Renal cortex interstitium (tissue), 15 donors: ENCODE measurements at places on chromosomes 3 and 15.

DNA sequence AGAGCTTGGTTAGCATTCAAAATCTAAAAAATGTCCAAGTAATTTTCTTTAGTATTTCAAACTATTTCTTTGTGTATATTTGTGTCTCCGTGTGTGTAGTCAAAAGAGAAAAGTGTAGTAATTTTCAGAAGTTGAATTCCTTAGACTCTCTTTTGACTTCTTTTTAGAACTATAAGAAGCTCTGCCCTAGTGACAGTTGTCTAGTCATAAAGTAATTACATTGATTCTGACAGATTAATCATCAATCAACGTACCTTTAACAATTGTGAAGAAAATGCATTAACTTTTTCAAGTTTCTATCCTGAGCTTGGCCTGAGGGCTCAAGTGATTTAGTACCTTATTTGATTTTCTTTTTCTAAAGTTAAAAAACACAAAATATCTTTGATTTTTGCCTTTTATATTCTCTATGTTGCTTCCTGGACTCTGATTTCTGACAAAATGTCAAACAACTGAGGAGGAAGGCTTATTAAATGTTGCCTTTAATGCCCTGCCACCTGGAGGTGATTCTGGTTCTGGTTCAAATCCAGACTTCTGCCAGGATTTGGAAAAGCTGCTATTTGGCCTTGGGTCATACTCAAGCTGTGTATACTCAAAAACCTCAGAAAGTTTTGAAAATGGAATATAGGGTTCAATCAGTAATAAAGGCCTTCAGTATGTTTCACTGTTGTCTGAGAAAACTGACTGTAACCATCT is 653.6 kb downstream of the NSUN3 start:
- no peak for DNase-seq

- no peak for DNase-seq
These were observed 52.6 kb upstream of the MYO5C start for GRCh38 chr15:52348056-52348745.

- DNase-seq: no peak
These were observed 7.9 kb downstream of the AMOTL2 start for GRCh38 chr3:134366221-134366927.

DNA sequence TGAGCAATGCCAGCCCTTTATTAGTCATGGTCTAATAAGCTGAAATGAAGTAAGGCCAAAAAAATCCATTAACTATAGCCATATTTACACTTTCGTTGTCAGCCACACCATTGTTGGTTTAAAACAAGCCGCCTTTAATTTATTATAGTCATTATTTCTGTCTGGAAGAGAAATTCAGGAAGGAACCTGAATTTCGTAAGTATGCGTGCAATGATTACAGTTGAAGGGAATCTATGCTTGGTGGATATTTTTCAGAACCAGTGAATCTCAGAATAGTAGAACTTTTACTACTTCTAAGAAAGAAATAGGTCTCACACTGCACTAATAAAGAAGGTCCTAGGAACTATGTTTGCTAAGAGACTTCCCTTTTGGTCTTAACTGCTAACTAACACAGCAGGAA is 59.1 kb downstream of the FAM43A start:
- no peak for DNase-seq

GRCh38 chr15:66743204-66743603 is 41.2 kb downstream of the SMAD6 start:
- no peak for DNase-seq

DNA sequence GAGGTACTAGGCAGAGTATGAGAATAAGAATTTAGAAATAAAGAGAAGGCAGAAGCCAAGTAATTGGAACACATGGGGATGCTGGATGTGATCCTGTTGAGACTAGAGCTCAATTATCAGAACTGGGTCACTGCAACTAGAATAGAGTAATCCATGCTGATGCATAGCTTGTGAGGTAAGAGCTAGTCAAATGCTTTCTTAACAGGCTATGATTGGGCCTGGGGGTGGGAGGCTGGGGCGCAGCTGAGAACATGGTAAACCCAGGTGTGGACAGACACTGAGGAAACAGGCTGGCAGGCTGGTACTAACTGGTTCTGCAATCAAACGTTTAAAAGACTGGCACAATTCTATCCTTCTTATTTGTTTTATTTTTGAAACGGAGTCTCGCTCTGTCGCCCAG is 50.5 kb upstream of the LRRFIP2 start:
- DNase-seq: no peak

DNA sequence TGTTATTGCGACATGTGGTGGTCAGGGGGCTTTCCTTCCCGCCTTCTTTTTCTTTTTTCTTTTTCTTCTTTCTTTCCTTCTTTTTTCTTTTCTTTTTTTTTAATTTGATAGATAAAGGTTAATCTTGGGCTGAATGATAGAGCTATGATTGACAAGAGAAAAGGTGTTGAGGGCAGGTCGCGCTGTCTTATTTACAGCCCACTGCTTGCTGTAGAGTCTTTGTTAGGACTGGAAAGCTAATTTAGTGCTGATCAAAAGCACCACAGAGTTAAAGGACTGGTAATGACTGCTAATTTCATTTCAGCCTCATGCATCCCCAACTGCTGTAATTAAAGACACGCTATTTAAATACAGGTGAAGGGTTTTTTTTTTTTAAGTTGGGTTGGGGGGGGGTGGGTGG is 10.6 kb upstream of the SOX2 start:
- DNase-seq: no peak

DNA sequence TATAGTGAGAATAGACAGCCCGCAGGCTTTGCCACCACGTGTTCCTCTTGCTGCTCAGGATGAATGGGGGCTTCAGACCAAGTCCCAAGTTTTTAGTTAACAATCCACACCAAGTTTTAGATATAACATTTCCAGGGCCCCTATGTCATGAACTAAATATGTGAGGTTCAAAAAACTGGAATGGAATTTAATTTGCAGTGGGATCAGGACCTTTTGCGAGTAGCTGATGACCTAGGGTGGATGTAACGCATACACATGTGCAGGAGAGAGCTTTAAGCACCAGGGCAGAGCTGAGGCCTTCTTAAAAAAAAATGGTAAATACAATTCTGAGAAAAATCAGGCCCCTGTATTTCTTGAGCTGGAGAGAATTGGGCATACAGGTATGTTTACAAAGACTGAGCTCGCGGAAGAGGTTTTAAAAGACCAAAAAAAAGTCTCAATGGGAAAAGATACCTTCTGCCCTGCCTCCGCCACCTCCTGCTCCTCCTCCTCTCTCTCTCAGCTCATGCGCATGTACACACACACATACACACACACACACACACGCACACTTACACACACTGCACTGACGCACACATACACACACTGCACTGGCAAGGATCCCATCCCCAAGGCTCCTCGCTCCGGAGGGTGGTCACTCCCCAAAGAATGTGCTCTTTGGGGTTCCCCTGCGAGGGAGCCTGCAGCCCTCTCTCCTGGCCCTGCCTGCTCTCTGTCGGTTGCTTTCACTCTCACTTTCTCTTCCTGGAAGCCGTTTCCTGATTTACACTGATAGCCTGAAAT is 48.2 kb upstream of the IGF1R start:
- peak; percentile 58 for DNase-seq

- DNase-seq: no peak
These were observed 97.6 kb upstream of the GAP43 start for GRCh38 chr3:115525731-115526130.

DNA sequence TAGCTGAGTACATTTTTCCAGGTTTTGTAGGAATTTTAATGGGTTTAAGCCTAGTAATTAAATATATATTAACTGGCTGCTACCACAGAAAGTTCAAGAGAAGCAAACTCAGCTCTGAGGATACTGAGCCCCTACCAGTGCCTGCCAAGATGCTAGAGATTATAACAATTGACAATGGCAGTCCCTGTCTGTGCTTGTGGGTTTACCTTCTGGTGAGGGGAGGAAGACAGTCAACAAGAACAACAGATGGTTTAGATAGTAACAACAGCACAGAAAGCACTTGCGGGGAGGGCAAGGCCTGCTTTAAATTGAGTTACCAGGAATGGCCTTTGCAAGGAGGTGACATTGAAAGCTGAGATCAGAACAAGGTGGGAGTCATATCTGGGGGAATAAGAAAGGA is 56.6 kb upstream of the ARHGEF3 start:
- DNase-seq: no peak

DNA sequence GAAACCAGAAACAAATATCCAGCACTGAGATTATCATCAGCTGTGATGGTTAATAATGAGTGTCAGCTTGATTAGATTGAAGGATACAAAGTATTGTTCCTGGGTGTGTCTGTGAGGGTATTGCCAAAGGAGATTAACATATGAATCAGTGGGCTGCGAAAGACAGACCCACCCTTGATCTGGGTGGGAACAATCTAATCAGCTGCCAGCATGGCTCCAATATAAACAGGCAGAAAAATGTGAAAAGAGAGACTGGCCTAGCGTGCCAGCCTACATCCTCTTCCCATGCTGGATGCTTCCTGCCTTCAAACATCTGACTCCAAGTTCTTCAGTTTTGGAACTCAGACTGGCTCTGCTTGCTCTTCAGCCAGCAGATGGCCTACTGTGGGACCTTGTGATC is 869.5 kb downstream of the SI start:
- DNase-seq: no peak

GRCh38 chr3:17874636-17875035 is 132.2 kb upstream of the TBC1D5 start:
- DNase-seq: no peak

DNA sequence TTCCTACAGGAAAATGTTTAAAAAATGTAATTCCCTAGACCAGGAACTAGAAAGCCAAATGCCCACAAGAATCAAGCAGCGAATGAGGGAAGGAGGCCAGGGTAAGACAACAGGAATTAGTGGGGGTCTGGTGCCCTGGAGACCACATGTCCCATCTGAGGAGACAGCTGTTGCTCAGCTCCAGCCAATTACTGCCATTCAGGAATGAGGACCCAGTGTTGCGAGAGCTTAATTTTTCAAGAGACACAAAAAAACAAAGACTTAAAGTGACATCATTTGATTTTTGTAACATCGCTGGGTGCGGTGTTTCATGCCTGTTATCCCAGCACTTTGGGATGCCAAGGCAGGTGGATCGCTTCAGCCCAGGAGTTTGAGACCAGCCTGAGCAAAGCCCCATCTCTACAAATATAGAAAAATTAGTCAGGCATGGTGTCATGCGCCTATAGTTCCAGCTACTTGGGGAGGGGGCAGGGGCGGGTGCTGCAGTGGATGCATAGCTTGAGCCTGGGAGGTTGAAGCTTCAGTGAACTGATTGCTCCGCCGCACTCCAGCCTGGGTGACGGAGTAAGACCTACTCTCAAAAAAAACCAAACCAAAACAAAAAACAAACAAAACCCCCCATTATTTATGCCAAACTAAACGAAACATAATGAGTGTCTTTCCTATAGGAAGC is 52.8 kb upstream of the LRIG1 start:
- no peak for DNase-seq

DNA sequence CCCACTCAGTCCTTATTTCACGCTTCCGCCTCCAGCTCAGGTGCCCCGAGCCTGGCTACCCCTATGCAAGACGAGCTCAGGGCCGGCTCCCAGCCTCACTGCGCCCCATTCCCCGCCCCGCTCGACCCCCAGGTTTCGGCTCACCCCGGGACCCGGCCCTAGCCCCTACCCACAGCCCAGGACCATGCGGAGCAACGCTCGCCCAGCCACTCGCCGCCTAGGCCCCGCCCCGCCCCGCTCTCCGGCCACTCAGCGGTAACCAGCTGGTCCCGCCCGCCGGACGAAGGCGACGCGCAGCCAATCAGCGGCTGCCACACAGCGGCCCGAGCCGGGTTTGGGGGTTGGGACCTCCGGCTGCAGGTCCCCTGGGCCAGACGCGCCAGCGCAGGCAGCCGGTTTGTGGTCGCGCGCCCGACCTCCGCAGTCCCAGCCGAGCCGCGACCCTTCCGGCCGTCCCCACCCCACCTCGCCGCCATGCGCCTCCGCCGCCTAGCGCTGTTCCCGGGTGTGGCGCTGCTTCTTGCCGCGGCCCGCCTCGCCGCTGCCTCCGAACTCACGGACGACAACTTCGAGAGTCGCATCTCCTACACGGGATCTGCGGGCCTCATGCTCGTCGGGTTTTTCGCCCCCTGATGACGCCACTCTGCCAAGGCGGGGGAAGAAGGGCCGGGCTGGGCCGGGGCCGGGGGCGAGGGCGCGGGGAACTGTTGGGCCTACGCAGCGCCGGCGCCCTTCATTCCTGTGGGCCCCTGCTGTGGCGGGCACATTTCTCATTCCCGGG is at the start of gene CATSPER2:
Gene CATSPER2 (minus strand): TSS at position 196 of the 781 bp plus-strand sequence. CDS start 783 bp downstream, outside the sequence.
- no peak for DNase-seq

GRCh38 chr3:114285648-114286230 is 8.1 kb upstream of the TIGIT start:
- DNase-seq: no peak

DNA sequence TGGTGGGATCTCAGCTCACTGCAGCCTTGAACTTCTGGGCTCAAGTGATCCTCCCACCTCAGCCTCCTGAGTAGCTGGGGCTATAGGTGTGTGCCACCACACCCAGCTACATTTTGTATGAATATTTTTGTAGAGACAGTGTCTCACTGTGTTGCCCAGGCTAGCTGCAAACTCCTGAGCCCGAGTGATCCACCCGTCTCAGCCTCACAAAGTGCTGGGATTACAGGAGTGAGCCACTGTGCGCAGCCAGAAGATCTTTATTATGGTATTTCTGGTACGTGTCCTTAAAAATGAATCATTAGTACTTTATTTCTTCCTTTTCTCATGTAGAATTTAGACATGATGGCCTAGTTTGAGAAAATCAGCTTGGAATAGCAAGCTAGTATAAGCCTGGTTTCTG is 153.3 kb downstream of the BCHE start:
- DNase-seq: no peak

- DNase-seq: no peak
These were observed 481.4 kb upstream of the NAALADL2 start for GRCh38 chr3:174377684-174378083.

- DNase-seq: no peak
These were observed 86.1 kb downstream of the GALK2 start for GRCh38 chr15:49255966-49256759.

DNA sequence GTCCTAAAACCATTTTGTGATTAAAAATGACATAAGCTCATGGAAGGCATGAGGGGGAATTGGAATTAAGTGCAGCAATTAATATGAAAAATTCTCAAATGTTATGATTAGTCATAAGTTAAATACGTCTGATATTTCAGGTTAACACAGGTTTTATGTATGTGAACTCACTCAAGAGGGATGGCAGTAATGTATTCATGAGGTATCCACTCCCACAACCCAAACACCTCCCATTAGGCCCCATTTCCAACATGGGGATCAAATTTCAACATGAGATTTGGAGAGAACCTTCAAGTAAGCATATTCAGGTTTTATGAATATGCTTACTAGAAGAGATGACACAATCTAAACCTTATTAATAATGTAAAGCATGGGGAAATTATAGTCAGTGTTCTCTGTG is 41.6 kb upstream of the IL20RB start:
- DNase-seq: no peak

DNA sequence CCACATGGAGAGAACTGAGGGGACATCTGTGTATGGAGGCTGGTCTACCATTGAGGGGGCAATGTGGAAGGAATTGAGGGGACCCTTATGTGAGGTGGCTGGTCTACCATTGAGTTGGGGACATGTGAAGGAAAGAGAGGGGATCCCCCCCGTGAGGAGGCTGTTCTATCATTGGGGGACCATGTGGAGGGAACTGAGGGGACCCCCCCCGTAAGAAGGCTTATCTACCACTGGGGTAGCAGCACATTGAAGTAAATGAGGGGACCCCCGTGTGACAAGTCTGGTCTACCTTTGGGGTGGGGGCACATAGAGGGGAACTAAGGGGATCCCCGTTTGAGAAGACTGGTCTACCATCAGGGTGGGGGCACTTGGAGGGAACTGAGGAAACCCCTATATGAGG is 158.0 kb downstream of the FBLN2 start:
- DNase-seq: no peak
